ENCODE measurements at places on chromosomes 12 and 14.

DNA sequence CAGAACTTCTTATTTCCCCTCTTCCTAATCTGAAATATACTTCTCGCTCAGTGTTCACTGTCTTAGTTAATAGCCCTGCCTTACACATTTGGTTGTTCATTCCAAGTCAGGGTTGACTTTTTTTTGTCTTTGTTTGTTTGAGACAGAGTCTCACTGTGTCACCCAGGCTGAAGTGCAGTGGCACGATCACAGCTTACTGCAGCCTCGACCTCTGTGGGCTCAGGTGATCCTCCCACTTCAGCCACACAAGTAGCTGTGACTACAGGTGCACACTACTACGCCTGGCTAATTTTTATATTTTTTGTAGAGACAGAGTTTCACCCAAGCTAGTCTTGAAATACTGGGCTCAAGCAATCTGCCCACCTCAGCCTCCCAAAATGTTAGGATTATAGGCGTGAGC, 42.3 kb upstream of the PRPF39 start:
- DNase-seq: no peak

DNA sequence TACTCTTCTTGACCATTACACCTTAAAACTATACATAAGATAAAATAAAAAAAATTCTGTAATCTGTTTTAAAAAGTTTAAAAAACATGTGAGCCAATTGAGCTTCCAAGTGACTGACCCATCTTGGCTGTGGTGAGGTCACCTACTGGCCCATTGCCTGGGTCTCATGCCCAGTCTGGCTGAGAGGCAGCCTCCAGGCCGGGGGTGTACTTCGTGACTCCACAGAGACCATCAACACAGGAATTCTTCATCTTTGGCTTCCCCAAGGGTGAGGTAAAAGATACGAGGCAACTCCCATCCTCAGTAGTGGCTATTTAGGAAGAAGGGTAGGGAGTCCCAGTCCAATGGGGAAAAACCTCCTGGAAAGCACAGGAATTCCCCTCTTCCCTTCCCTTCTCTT, 113.2 kb downstream of the APAF1 start:
- DNase-seq: no peak

- DNase-seq: peak; percentile 96
Observed at GRCh38 chr12:121992059-121992879, 29.4 kb upstream of the BCL7A start.

DNA sequence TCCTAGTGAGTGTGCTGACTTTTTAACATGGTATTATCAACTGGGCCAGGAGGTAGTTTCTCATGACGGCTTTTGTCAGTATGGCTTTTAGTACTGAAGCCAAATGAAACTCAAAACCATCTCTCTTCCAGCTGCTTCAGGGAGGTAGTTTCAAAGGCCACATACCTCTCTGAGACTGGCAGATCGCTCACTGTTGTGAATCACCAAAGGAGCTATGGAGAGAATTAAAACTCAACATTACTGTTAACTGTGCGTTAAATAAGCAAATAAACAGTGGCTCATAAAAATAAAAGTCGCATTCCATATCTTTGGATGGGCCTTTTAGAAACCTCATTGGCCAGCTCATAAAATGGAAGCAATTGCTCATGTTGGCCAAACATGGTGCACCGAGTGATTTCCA, 141.1 kb downstream of the HMGA2 start:
- DNase-seq: no peak

GRCh38 chr12:7151532-7151931, 21.4 kb downstream of the CLSTN3 start:
- DNase-seq: no peak

GRCh38 chr12:58087423-58088127, 146.2 kb downstream of the ATP23 start:
- no peak for DNase-seq

- no peak for DNase-seq
Observed at GRCh38 chr12:70895956-70896355, 24.6 kb downstream of the PTPRR start.

DNA sequence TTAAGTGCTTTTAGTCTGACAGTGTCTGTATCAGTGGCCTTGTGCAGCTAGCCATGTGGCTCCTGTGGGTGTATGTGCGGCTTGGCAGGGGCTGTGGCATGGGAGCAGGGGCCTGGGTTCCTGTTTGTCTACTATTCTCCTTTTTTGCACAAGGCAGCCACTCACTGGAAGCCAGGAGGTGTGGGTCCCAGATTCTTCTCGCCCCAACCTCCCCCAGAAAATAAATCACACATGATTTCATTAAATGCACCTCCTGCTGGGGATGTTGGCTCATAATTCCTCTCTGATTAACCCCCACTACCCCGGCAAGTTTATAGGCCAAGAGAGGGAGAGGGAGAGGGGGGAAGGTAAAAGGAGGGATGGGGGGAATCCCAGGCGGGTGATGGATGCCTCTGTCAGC, 17.6 kb downstream of the CALCOCO1 start:
- DNase-seq: no peak

GRCh38 chr14:72519543-72519942, 374.4 kb downstream of the DPF3 start:
- no peak for DNase-seq

- DNase-seq: no peak
Observed at GRCh38 chr14:64659366-64659765, 44.9 kb upstream of the PLEKHG3 start.

- DNase-seq: peak; percentile 88
Observed at GRCh38 chr12:65631621-65632111, 192.6 kb upstream of the HMGA2 start.

DNA sequence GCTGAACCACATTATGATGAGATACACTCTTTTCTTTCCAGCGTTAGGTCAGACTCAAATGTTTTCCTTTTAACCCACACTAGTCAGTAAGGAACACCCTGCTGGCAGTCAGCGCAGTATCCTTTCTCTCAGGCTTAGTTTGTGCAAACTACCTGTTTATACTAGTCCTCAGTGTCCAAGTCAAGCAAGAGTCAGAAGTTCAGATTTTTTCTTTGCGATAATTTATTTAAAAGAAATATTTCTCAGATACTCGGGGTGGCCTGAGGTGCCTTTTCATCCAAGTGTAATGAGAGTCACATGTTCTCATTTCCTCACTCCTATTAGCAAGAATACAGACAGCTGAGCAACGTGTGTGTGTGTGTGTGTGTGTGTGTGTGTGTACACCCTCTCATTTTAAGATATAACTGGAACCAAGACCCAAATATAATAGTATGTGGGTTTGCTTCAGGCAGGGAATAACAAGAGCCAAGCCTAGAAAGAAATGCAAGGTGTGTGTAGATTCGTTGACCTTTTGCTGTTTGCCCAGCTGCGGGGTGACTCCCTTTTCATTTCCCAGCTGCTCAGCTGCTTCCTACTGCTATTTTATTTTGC, 182.7 kb downstream of the KICS2 start:
- DNase-seq: no peak

GRCh38 chr12:78865516-78865915, 942 bp downstream of the SYT1 start:
- no peak for DNase-seq

GRCh38 chr12:100610666-100611430, 37.4 kb downstream of the GAS2L3 start:
- no peak for DNase-seq

GRCh38 chr12:1666215-1666614, 24.7 kb upstream of the ADIPOR2 start:
- no peak for DNase-seq

GRCh38 chr14:58824106-58824505, 186.3 kb downstream of the DACT1 start:
- DNase-seq: no peak

DNA sequence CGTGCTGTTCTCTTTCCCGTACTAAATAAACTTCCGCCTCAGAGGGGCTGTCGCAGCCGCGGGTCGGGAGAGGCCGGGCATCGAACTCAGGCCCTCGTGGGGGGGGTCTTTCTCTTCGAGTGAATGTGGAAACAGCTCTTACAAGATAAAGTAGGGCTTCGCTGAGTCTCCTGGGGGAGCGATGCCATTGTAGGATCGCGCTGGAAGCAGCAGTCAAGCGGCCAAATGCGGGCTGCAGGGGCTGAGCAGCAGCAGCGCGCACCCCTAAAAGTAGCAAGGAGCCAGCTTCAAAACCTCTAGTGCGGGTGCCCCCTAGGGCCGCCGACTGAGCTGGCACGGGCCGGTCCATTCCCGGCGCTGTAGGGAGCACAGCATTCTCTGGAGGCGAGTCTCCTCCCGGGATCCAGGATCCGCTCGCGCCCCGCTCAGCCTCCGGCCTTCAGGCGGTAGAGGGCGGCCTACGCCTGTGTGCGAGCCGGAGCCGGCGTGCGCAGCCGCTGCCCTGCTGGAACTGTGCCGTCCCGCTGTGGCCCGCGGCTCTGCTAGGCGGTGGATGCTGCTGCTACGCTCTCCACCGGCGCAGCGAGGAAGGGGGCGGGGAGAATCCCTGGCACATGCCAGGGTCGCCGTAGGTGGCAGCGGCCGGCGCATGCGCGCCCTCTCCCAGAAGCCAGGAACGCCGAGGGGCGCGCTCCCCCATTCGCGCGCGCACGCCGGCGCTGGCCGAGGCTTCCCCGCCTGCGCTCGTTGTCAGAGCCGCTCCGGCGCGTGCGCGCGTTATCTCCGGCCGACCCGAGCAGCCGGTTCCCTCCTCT, at the start of gene FUT8:
Gene FUT8 (plus strand): TSS at position 699 of the 815 bp plus-strand sequence. CDS start 148,834 bp downstream, outside the sequence.
- DNase-seq: peak; percentile 84

GRCh38 chr12:70823182-70823976, 97.2 kb downstream of the PTPRR start:
- DNase-seq: no peak

DNA sequence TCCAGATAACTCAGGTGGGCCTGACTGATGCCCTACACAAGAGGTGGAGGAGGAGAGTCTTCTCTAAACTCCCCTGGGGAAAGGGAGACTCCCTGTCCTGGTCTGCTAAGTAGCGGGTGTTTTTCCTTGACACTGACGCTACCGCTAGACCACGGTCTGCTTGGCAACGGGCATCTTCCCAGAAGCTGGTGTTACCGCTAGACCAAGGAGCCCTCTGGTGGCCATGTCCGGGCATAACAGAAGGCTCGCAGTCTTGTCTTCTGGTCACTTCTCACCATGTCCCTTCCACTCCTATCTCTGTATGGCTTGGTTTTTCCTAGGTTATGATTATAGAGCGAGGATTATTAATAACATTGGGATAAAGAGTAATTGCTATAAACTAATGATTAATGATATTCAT, 965.5 kb downstream of the TMEM121 start:
- no peak for DNase-seq

- DNase-seq: no peak
Observed at GRCh38 chr12:53928054-53928835, 10.4 kb upstream of the HOXC13 start.

GRCh38 chr14:95466506-95466905, 49.9 kb downstream of the SYNE3 start:
- no peak for DNase-seq

DNA sequence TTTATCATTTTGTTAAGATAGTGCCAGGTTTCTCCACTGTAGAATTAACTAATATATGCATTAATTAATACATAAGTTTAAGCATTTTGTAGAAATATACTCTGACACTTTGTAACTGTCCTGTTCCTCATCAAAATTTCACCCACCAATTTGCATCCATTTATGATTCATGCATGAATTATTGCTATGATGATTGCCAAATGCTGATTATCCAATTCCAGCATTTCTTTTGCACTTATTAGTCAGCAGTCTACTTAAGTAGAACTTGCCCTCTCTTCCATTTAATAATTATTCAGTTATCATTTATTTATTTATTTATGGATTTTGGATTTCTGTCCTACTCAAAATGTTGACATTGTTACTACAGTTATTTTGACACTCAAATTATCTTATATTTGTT, 72.2 kb downstream of the SLC6A15 start:
- DNase-seq: no peak

DNA sequence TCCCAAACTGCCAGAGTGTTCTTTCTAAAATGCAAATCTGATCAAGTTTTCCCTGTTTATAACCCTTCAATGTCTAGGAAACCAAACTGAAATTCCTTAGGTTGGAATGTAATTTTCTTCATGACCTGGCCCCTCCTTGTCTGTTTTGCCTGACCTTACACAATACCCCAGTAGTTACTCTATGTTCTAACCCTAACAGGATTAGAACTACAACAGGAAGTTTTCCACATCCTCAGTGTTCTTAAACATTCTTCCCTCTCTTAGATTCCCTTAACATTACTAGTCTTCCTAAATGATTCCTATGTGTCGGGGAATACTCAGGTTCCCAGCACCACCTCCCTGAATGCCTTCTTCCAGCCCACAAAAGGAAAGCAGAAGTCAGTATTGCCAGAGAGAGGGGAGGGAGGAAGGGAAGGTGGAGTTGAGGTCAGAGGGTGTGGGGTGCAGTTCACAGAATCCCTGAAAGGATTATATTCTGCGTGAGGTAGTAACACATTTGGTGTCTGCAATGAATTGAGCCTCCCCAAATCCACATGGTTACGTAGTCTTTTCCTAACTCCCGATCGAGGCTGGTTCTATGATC, 72.6 kb downstream of the BBS10 start:
- DNase-seq: no peak

DNA sequence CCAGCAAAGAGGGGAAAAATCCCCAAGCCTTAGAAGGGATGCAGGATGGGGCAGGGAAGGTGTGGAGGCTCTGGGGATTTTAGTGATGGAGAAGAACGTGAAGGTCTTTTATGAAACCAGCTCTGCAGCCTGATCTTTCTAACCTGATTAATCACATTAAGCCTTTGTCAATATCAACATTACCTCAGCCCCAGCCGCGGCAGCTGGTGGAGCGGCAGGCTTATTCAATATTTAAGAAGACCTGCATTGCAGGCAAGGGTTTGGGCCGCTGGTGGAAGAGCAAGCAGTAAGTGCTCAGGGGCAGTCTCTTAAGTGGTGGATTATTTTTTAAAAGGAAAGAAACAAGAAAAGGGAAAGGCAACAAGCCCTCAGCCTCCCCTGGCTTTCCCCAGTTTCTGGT, 16.6 kb downstream of the RPH3A start:
- DNase-seq: no peak

DNA sequence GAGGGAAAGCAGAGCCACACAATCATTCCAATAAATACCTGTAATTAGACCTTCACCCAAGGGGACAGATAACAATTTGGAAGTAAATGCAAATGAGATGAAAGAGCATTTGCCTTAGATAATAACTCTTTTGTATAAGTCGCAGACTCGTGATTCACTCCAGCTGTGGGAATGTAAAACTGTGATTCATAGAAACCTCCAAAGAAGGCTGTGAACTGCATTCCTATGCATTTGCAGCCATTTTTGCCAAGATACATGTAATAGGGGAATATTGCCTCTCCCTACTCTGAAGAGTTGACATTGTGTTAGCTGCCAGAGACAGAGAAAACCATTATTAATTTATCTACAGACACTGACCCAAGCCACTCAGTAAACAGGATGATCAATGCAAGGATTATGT, 181.9 kb upstream of the ARHGAP5 start:
- DNase-seq: peak; percentile 36

GRCh38 chr12:48422060-48422459, 50.3 kb upstream of the ANP32D start:
- DNase-seq: no peak

GRCh38 chr12:47707905-47708543, 2.2 kb upstream of the RPAP3 start:
- no peak for DNase-seq

Measured in RWPE1 (cell line).